ENCODE measurements at places on chromosomes 11 and 22.

DNA sequence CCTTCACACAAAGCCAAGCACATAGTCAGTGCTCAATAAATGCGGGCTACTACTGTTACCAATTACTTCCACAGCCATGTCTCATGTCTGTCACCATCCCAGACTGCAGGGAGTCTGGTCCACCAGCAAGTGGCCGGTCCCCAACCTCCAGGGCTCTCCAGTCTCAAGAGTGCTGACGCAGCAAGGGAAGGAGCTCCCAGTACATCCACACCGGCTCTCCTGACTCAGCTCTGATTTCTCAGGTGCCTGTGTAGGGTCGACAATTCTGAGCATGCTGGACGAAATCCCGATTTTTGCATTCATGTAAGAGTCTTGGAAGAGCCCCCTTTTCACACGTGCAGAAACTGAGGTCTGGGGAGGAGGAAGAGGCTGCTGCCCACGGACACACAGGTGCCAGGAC is 10.3 kb upstream of the NEFH start:
- DNase-seq: no peak

GRCh38 chr22:37229012-37229804 is 14.9 kb downstream of the RAC2 start:
- DNase-seq: no peak

GRCh38 chr22:41429232-41429950 is 17.2 kb downstream of the TOB2 start:
- DNase-seq: no peak

GRCh38 chr22:31935961-31936635 is 8.2 kb upstream of the YWHAH start:
- DNase-seq: no peak

Data from amygdala (tissue), 56 donors.